ENCODE measurements at places on chromosomes 5 and 9.

GRCh38 chr5:61423487-61424145 lies 91.6 kb downstream of the ZSWIM6 start:
- no peak for DNase-seq

DNA sequence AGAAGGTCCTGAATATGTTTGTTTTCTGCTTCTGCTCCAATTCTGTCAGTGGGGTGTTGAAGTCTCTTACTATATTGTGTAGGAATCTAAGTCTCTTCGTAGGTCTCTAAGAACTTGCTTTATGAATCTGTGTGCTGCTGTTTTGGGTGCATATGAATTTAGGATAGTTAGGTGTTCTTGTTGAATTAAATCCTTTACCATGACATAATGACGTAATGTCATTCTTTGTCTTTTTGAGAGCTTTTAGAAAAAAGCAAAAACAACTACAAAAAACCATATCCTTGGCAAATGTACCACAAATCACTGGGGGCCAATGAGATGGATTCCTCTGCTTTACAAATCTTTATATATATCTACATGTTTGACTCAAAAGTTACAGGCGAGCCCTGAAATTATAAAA lies 576.1 kb downstream of the CDH18 start:
- no peak for DNase-seq

- no peak for DNase-seq
Measured at GRCh38 chr5:176664886-176665285, 17.6 kb downstream of the TSPAN17 start.

- no peak for DNase-seq
Measured at GRCh38 chr5:41094871-41095270, 23.7 kb upstream of the MROH2B start.

- DNase-seq, result no peak
Measured at GRCh38 chr9:37618817-37619216, 26.4 kb upstream of the TOMM5 start.

- DNase-seq, result no peak
Measured at GRCh38 chr9:114507726-114508125, 2.5 kb upstream of the WHRN start.

DNA sequence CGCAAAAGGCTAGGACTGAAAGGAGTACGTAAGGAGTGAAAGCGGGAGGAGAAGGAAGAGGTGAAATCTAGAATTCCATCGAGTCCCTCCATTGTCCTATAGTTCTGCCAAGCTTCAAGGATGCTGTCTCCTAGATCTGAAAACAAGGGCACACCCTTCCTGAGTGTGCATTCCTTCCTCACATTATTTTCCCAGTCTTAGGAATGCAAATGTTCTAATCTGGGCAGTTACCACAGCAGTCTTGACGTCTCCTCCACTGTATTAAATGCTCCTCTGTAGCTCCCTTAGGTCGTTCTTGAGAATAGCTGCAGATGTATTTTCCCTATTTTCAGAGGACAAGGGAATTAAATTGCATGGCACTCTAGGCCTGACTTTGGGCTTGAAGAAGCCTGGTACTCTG lies 127.6 kb downstream of the SLIT3 start:
- no peak for DNase-seq

- no peak for DNase-seq
Measured at GRCh38 chr9:83935276-83935935, 14.2 kb upstream of the KIF27 start.

DNA sequence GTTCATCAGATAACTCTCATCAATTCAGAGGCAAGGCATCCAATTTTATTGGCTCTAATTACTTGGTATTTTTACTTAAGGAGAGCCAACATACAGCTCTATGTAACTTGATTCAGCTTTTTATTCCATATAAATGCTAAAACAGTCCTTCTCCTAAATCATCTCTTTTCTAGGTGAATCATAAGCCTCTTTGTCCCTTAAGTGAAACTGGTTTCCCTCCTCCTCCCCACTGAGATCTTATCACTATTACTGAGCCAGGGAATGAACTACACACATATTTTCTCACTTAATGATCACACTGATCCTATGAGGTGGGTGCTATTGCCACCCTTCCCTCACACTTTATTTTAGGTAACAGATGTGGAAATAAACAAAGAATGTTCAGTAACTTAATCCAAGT lies 1143.8 kb downstream of the MAT2B start:
- no peak for DNase-seq

DNA sequence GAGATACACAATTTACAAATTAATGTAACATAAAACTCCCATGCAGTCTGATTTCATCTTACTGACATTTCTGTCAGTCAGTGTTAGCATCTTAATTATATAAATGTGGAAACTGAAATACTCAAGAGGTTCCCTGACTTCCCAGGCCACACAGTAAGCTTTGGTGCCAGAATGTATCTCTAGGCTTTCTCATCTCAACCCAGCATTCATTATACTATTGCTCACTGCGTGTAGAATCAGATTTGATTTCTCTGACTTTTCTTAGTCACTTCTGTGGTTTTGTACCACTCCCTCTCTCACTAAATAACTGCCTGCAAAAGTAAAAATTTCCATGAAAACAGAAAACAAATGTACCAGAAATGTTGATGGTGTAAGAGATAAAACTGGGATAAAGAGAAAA lies 31.7 kb upstream of the CDKN2B start:
- no peak for DNase-seq

GRCh38 chr5:137412136-137412535 lies 87.0 kb downstream of the SPOCK1 start:
- no peak for DNase-seq
